ENCODE measurements at places on chromosomes 2 and 18.

DNA sequence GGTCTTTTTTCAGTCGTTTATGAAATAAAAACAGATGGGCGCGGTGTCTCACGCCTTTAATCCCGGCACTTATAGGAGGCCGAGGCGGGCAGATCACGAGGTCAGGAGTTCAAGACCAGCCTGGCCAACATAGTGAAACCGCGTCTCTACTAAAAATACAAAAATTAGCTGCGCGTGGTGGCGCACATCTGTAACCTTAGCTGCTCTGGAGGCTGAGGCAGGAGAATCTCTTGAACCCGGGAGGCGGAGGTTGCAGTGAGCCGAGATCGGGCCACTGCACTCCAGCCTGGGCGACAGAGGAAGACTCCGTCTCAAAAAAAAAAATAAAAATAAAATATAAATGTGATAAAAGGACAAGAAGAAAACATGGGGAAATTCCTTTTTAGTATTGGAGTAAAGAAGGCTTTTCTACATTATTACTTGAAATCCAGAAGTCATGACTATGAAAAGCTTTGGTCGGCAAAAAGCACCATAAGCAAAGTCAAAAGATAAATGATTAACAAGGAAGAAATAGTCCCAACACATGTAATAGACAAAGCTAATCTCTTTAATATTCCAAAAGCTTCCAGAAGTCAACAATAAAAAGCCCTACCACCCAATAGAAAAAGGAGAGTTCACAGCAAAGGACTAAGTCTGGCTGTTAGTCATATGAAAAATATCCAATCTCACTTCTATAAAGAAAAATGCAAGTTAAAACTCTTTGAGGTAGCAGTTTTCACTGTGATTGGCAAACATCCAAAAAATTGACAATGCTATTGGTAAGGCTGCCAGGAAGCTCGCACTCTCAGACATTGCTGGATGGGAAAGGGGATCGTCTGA is 1.4 kb upstream of the FAM168B start:
- DNase-seq: no peak

DNA sequence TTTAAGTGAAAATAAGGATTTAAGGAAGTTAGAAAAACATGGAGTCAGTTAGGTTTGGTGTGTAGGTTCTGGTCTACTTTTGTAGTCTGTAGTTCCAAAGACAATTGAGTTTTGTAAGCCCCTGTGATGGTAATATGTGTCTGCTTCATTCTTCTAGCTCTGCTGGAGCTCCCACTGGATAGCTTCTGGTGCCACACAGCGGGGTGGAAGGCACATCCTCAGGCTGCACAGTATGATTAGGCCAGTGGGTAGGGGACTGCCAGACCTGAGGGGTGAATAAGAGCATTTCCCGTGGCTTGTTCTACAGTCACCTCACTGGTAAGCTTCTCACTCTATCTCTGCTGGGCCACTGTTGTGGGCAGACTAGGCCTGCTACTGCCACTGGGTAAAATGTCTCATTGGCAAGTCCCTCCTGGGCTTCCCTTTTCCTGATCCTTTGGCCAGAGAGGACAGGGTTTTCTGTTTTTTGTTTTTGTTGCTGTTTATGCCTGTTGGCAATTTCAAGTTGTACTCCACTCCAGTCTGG is 44.5 kb downstream of the TMEM131 start:
- no peak for DNase-seq

- peak; percentile 30 for DNase-seq
Observed at GRCh38 chr2:173210270-173211196, 134.9 kb downstream of the MAP3K20 start.

GRCh38 chr2:26619096-26619495 is 22.1 kb downstream of the CIB4 start:
- DNase-seq: no peak

DNA sequence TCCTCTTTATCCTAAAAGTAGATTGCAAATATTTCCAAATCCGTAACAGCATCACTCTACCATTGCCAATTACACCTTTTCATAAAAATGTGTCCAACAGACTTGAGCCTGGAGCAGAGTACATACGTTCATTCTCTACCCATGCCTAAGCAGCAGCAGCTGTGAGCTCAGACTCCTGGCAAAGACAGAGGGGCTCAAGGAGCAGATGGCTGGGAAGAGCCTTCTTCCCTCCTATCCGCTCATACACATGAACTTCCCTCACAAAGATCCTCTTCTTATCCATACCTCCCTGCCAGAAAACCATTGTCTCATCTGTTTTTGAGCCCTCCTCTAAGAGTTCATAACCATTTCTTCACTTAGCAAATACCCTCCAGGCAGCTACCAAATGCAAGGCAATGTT is 164.3 kb upstream of the ARL4C start:
- DNase-seq: no peak

GRCh38 chr2:108287169-108287568 is 1.5 kb upstream of the SULT1C2 start:
- no peak for DNase-seq

DNA sequence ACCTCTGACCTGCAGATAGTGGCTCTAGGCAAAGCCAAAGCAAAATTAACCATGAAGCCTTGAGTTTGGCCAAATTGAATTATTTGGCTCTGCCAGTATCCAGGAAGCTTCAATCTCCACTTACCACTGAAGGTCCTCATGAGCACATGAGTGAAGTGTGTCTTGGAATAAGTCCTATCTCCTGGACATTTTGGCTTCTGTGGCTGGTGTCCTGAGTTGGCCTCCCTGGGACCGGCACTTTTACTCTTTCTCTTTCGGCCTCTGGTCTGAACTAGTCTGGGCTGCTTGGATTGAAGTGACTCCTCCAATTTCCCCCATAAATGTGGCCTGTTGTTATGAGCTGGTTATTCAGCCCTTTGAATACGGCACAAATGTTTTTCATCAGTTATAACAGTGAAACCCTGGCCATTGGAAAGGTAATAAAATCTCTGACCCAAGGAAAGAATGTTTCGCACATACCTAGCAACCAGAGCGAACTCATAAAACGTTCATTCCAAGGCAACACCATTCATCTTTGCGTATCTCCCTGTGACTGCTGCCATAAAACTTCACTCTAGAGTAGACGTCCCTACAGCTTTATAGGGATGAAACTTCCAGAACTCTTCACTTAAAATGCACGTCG is 216.4 kb downstream of the LPIN1 start:
- no peak for DNase-seq
